ENCODE measurements at places on chromosomes 1 and 21.

DNA sequence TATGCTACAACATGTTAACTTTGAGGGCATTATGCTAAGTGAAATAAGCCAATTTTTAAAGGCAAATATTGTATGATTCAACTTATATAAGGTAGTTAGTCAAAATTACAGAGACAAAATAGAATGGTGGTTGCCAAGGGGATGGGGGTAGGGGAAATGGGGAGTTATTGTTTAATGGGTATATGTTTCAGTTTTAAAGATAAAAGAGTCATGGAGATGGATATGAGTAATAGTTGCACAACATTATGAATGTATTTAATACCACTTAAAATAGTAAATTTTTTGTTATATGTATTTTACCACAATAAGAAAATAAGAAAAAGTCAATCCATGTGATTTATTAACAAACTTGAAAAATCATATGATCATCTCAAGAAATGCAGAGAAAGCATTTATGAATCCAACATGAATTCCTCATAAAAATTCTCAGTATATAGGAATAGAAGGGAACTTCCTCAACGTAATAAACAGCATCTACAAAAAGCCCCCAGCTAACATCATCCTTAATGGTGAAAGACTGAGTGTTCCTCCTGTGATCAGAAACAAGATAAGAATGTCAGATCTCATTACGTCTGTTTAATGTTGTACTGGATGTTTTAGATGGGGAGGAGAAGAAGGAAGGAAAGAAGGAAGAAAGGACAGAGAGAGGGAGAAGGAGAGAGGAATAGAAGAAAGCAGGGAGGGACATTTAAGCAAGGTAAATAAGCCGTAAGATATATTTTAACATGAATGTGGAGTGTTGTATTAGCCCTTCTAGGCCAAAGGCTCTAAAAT lies 6.7 kb upstream of the TSEN15 start:
- no peak for DNase-seq

DNA sequence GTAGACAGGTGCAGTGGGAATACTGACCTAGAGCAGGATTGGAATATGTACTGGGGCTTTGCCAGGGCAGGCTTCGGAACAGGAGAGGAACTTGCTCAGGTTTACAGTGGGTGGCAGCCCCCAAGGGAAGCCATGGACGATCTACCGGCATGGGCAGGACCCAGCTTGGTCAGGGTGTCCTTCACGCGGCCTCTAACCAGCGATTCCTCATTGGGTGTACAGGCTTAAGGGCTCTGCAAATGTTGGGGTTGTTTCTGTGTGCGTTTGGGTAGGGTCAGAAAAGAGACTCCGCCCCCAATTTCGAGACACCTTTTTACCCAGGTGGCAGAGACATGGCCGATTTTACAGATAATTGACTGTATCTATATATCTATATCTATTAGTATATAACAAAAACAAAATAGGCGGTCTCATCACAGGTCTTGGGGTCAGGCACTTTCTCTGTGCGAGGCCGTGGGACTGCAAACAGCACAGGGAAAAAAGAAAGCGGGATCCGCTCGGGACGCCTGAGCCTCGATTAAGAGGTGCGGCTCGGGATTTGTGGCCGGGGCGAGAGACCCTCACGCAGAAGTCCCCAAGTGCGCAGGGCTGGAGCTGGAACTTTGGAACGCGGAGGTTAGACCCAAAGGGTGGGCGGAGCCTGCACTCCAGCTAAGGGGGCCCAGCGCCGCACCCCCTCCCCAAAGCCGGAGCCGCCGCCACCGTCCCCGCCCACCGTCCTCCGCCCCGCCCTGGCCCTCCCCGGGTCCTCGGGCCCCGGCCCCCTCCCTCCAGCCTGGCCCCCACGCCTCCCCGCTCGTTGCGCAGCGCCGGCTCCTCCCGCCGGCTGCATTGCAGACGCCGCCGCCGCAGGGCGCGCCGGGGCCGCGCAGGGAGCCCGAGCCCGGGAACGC lies 67.5 kb upstream of the VAMP3 start:
- DNase-seq, result no peak

GRCh38 chr1:100952104-100952745 lies 56.3 kb downstream of the SLC30A7 start:
- no peak for DNase-seq

GRCh38 chr21:42614811-42615351 lies 38.5 kb upstream of the PDE9A start:
- DNase-seq, result peak; percentile 64

DNA sequence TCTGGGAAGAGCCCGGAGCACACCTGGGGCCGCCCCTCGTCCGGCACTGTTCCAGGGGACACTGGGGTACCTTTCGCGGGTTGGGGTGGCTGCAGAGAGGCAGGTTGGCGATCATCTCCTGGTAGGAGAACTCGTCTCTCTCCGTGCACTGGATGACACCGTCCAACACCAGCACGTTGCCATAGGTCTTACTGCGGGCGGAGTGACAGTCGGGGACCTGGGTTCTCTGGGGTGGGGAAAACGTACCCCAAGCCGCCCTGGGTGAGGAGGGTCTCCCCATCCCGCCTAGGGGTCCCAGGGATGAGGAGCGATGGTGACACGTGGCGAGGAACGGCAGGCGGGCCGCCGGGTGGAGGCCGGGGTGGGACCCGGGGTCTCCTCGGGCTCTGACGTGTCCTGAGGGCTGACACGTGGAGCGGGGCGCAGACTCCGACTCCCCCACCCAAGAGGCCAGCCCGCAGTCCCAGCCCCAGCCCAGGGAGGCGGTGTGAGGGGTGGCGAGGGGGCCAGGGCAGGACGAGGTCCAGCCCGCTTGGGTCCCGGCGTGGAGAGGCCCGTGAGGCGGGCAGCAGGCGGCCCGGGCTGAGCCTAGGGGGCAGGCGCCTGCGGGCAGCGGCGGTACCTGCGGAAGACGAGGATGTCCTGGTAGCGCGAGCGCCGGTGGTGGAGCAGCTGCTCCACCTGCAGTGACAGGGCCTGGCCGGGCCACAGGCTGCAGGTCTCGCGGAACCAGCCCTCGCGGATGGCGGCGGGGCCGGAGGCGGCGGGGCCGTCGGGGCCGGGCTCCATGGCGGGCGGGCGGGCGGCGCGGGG lies 457 bp downstream of the SRM start:
- no peak for DNase-seq

DNA sequence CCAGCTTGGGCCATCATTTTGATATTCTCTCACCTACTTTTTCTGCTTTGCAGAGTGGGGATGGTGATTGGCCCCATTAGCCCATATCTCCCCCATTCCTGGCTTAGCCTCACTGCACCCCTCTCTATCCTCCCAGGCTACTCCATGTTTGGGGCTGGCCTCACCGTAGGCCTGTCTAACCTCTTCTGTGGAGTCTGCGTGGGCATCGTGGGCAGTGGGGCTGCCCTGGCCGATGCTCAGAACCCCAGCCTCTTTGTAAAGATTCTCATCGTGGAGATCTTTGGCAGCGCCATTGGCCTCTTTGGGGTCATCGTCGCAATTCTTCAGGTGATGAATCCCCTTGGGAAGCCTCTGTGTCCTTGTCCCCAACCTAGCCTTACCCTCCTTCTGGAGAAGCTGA lies 2.1 kb upstream of the B4GALT2 start:
- DNase-seq, result no peak
